ENCODE measurements at places on chromosomes 7 and 10.

DNA sequence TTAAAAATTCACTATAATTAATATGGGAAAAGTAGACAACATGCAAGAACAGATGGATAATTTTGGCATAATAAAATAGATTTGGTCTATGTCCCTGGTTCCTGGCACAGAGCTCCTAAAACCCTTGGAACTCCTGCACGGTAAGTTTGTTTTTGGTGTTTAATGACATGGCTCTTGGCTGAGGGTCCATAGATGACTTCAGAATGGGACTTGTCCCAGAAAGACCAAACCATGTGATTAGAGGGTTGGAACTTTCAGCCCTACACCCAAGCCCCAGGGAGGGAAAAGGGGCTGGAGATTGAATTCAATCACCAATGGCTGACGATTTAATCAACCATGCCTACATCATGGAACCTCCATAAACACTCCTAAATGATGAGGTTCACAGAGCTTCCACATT, 12.6 kb upstream of the GSDME start:
- H3K4me3 ChIP-seq, result no peak overlapping the region
- no peak overlapping the region for H3K27ac ChIP-seq
- H3K27me3 ChIP-seq, result no peaks in the 10 kb centered on the region
- no peaks in the 10 kb centered on the region for H3K36me3 ChIP-seq
- H3K4me1 ChIP-seq, result peaks cover 12% of the 10 kb centered on the region
- DNase-seq, result no peak

DNA sequence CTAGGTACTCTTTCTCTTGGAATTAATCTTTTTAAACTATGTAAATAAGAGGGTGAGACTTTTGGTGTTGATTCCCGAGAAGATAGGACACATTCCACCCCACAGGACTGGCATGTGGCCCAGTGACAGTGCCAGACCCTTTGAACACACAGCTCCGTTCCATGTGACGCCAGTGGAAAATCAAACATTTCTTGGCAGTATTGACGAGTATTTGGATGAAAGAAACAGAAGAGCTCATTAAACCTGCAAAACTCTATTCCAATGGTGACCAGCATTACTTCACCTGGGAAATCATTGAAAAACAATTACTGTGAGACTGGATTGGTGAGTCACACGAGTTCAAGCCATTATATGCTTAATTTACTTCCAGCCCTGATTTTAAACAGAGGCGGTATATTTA, 25.8 kb downstream of the AKR1E2 start:
- H3K27ac ChIP-seq, result no peak overlapping the region
- peaks cover 12% of the 10 kb centered on the region for H3K4me1 ChIP-seq
- no peak for DNase-seq

GRCh38 chr7:65397730-65398142, 24.1 kb downstream of the ZNF92 start:
- no peak overlapping the region for H3K4me3 ChIP-seq
- no peak overlapping the region for H3K27ac ChIP-seq
- no peaks in the 10 kb centered on the region for H3K27me3 ChIP-seq

DNA sequence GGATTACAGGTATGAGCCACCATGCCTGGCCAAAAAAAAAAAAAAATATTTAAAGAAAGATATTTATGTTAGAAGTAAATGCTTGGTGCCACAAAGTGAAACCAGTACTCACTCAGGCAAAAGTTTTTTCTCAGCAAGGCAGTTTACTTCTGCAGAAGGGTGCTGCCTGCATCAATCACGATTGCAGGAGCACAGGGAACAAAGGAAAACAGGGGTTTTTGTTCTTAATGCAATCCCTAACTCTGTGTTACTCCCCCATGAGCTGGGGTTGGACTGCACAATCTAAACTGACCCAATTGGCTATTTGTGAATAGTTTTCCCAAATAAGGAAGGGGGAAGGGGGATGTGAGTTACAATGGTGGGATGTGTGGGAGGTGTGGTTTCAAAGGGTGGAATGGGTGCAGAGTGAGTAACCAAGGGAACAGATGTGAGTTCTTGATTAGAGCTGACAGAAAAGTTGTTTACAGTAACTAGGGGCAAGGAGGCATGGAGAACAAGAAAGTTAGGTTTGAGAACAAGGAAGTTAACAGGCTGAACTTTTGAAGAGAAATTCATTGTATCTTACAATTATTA, 255.4 kb downstream of the TYW1 start:
- DNase-seq, result no peak
- peaks cover 22% of the 10 kb centered on the region for H3K36me3 ChIP-seq
- no peak overlapping the region for H3K27ac ChIP-seq
- H3K4me3 ChIP-seq, result no peak overlapping the region
- H3K27me3 ChIP-seq, result peaks cover 6% of the 10 kb centered on the region
- H3K4me1 ChIP-seq, result peaks cover 8% of the 10 kb centered on the region

DNA sequence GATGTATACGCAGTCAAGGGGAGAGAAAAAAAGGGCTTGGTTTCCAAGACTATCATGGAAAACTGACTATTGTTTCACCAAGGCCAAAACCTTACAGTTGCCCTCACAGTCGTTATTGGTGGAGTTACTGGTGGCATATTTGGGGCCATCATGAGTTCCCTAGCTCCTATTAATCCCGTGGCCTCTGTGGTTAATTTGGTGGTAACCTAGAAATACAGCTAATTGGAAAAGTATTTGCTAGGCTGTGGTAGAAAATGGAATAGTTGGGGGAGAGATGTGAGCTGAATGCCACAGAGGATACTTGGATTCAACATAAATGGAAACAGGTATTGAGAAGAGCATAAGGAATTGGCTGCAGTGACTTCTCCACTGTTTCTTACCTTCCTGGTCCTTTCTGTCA, 450.7 kb downstream of the KCNMA1 start:
- H3K27me3 ChIP-seq, result no peaks in the 10 kb centered on the region
- H3K36me3 ChIP-seq, result no peaks in the 10 kb centered on the region
- H3K4me1 ChIP-seq, result peaks cover 18% of the 10 kb centered on the region
- no peak overlapping the region for H3K27ac ChIP-seq

DNA sequence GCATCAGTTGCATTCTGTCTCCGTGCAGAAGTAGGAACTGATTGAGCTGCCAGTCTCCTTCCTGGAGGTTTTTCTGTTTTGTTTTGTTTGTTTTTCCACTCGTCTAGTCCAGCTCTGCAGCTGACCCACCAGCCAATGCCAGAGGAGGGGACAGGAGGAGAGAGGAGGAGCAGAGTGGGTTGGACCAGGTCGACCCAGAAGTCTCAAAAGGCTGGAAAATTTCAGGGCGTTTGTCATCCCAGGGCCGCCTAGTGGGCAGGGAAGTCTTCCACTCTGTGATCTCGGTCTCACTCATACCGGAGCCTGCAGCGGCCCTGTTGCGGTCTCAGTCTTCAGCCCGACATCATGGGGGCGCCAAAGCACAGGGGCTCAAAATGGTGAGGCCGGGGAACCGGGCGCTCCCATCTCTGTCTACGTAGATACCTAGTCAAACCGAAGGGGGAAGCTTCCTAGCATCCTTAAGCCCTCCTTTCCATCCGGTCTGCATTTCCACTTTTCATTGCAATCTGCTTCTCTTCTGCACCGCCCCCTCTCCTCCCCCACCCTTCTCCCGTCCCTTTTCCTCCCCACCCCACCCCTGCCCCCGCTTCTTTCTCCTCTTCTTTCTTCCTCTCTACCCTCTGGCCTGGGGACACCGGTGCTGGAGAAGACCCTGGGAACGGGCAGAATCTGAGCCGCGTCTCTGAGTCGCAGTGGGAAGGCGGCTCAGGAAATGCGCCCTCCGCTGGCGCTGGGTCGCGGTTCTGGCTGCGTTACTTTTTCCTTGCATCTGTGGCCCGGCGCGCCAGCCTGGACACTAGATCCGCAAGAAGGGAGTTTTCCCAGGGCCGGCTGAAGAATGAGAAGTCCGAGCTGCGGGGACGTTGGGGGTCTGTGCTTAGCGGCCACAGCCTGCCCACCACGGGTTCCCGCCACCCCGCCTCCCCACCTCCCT, 16.2 kb upstream of the PAX2 start:
- peaks cover 100% of the 10 kb centered on the region for H3K27me3 ChIP-seq
- peak; percentile 80 for DNase-seq
- H3K27ac ChIP-seq, result no peak overlapping the region
- H3K36me3 ChIP-seq, result no peaks in the 10 kb centered on the region
- peaks cover 40% of the 10 kb centered on the region for H3K4me1 ChIP-seq
- peak overlapping the region; percentile 53 for H3K4me3 ChIP-seq

GRCh38 chr7:12436126-12436525, 32.5 kb upstream of the VWDE start:
- H3K36me3 ChIP-seq, result peaks cover 4% of the 10 kb centered on the region
- no peaks in the 10 kb centered on the region for H3K27me3 ChIP-seq
- H3K4me1 ChIP-seq, result peaks cover 36% of the 10 kb centered on the region
- H3K4me3 ChIP-seq, result no peak overlapping the region
- no peak overlapping the region for H3K27ac ChIP-seq

DNA sequence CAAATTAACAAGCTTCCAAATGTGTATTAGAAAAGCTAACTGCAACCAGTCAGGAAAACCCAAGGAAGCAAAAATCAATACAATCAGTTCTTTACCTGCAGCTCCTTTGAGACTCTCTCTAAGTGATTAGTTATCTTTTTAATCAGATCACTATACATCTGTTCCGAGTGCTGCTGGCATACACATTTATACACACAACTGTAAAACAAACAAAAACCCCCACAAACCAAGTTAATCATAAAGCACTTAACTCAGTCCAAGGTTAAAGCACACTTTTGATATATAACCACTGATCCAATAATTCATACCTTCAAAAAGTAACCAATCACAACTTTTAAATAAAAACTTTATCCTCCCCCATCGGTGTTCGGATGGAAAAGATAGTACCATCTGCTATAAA, 25.6 kb downstream of the CACUL1 start:
- H3K27ac ChIP-seq, result no peak overlapping the region
- H3K4me3 ChIP-seq, result no peak overlapping the region
- no peak for DNase-seq
- peaks cover 35% of the 10 kb centered on the region for H3K4me1 ChIP-seq
- H3K36me3 ChIP-seq, result peaks cover 4% of the 10 kb centered on the region
- no peaks in the 10 kb centered on the region for H3K27me3 ChIP-seq

GRCh38 chr10:109762555-109762954, 160.8 kb downstream of the XPNPEP1 start:
- no peak for DNase-seq
- H3K4me1 ChIP-seq, result no peaks in the 10 kb centered on the region
- H3K27me3 ChIP-seq, result no peaks in the 10 kb centered on the region
- H3K4me3 ChIP-seq, result no peak overlapping the region
- no peaks in the 10 kb centered on the region for H3K36me3 ChIP-seq
- H3K27ac ChIP-seq, result no peak overlapping the region

DNA sequence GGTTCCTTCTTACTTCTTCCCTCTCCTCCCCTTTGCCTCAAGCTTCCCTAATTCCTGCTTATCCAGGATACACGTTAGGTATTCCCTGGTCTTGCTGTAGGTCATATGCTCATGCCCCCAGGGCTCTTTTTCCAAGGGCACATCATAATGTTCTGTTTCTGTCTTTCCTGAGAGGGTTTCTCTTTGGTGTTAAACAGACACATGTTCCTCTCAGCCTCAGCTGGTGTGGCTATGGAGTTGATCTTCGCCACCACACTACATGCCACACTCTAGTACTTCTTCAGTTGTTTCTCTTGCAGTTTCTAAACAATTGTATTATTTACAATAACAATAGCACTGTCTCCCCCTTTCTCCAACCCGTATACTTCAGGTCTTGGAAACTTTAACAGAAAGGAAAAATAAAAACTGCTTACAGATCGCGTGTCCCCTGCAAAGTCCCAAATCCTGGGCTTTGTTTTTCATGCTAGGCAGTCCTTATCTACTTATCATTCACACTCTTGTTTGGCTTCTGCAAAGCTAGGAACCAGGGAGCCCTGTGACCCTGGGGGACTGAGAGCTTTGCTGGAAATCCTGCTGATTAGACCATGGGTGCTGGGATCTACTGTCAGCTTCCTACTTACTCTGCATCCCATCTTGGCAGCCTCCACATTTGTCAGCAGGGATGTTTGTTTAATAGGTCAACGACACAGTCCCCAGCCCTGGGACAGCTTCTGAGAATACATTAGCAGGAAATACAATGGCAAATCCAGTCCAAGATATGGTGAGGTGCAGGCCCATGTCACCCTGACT, 193.9 kb upstream of the BMPER start:
- DNase-seq, result no peak
- no peaks in the 10 kb centered on the region for H3K36me3 ChIP-seq
- H3K27ac ChIP-seq, result no peak overlapping the region
- H3K4me3 ChIP-seq, result no peak overlapping the region
- H3K27me3 ChIP-seq, result peaks cover 4% of the 10 kb centered on the region

GRCh38 chr10:17510242-17510908, 56.0 kb upstream of the ST8SIA6 start:
- H3K27ac ChIP-seq, result no peak overlapping the region
- peaks cover 5% of the 10 kb centered on the region for H3K4me1 ChIP-seq
- no peak overlapping the region for H3K4me3 ChIP-seq
- no peaks in the 10 kb centered on the region for H3K27me3 ChIP-seq

- H3K36me3 ChIP-seq, result no peaks in the 10 kb centered on the region
- peaks cover 7% of the 10 kb centered on the region for H3K4me1 ChIP-seq
- no peak overlapping the region for H3K4me3 ChIP-seq
Observed at GRCh38 chr7:111198255-111198654, 107.3 kb downstream of the LRRN3 start.

DNA sequence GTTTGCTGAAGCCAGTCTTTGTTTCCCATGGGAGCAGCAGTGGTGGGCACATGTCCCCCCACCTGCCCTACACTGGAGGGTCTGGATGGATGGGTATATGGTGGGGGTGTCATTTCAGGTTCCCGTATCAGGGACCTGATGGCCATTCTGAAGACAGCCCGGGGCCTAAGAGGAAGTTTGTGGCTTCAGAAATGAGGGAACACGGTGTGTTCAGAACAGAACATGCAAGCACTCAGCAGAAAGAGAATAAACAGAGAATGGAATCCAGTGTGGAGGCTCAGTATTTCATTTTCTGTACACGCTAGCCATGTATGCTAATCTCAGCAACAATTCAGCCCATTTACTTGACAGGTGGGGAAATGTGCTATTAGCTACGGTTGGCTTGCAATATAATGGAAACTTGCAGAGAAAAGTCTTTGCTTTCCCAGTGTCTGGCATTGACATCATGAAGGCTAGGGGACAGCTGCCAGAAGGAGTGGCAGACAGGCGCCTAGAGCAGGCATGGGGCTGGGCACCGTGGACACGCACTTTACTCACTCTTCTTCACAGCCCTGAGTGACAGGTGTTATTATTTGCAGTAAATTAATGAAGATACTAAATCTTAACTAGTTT, 98.6 kb downstream of the ELMO1 start:
- no peaks in the 10 kb centered on the region for H3K27me3 ChIP-seq
- H3K36me3 ChIP-seq, result no peaks in the 10 kb centered on the region
- H3K4me3 ChIP-seq, result no peak overlapping the region
- DNase-seq, result no peak
